ENCODE measurements at places on chromosomes 7 and 10.
A peak's percentile ranks its signal among the peaks of the same experiment; 100 is the strongest.

GRCh38 chr7:106978425-106979420, 65.8 kb upstream of the PRKAR2B start:
- no peak for DNase-seq

GRCh38 chr7:139044813-139045794, 9.3 kb upstream of the ZC3HAV1L start:
- DNase-seq, result no peak

GRCh38 chr10:23402856-23403255, 36.0 kb upstream of the OTUD1 start:
- no peak for DNase-seq

- no peak for DNase-seq
These were observed 188.1 kb upstream of the TMEM72 start for GRCh38 chr10:44723082-44723481.

- DNase-seq, result peak; percentile 87
These were observed 316.6 kb downstream of the KCNMA1 start for GRCh38 chr10:77320971-77321471.

DNA sequence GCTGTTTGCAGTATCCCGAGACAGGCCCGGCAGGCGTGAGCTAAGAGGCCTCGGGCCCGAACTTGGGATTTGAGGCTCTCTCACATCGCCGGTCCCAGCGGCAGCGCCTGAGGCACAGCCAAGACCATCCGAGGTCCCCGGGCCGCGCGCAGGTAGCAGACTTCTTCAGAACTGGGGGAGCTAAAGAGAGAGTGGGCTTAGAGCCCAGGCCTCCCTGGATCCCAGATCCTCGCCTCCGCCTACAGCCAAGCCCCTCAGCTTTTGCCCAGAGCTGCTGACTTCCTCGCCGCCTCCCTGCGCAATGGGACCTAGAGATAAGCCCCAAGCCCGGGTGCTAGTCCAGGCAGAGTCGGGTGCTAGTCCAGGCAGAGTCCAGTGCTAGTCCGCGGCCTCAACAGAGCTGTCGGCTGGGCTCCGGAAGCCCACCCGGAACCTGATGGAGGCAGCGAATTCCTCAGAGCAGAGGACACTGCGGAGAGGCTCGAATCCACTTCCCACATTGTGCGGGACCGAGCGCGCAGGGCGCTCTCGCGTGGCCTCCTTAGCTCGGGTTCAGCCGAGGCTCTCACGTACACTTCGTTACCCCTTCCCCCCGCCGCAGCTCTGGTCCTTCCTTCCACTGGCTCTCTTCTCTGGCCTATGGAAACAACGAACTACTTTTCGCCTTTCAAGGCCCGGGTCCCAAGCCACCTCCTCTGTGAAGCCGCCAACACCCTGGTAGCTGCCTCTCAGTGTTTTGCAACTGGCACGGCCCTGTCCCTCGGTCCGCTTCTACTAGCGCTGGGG, 5.8 kb downstream of the LBX1 start:
- DNase-seq, result no peak

GRCh38 chr10:124428207-124428777, 9.6 kb upstream of the OAT start:
- no peak for DNase-seq

- DNase-seq, result no peak
These were observed 4.5 kb upstream of the MICALL2 start for GRCh38 chr7:1463676-1464223.

DNA sequence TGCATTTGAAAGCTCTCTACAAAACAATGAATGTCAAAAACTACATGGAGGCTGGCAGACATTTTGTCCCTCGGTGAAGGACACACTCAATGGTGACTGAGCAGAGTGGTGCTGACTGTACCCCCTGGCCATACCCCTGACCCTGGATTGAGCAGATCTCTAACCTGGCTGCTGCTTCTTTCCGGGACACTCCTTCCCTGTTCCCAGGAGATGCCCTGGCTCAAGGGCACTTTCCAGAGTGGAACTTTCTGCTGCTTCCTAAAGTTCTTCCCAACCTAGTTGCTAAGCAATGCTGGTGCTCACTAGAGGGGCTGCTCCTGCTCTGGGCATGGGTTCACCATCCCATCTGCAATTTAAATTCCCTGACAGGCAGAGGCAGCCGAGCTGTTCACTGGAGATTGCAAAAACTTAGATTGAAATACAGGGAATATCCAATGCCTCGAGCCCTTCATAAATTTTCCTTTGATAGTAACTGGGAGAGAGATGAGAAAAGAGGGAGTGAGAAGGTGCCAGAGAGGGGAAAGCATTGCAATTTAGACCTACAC, 384.3 kb upstream of the PODXL start:
- no peak for DNase-seq

DNA sequence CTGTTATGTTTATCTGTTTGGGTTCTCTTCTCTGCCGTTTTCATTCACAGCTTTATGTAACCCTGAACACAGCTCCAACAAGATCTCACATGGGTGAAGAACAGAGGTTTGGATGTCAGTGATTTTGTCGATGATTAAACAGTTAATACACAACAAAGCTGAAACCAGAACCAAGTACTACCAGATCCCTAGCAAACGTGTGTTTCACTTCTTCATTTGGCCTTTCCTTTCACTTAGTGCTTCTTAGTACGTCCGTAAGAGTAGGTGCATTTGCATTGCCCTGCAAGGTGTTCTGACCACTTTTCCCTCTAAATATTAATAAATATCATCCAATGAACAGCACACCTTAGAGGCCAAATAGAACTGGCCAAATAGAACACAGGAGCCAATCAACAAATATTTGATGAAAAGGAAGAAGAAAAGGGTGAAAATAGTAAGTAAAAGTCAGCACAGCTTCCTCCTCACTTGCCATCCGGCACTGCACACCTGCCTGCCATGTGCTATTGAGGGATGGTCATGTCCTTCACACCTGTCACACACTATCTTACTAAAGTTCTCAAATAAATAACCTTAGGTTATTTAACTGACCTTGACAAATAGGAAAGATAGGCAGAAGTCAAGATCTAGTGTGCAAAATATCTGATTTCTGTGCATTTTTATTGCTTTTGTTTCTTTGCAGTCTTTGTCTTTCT, 252.6 kb upstream of the ANKRD30A start:
- no peak for DNase-seq

- DNase-seq, result peak; percentile 15
These were observed 80.8 kb downstream of the CD36 start for GRCh38 chr7:80719261-80719660.

- no peak for DNase-seq
These were observed 14.7 kb downstream of the FKBP6 start for GRCh38 chr7:73342645-73343044.

- no peak for DNase-seq
These were observed 95.0 kb downstream of the ST7 start for GRCh38 chr7:117048114-117048866.

DNA sequence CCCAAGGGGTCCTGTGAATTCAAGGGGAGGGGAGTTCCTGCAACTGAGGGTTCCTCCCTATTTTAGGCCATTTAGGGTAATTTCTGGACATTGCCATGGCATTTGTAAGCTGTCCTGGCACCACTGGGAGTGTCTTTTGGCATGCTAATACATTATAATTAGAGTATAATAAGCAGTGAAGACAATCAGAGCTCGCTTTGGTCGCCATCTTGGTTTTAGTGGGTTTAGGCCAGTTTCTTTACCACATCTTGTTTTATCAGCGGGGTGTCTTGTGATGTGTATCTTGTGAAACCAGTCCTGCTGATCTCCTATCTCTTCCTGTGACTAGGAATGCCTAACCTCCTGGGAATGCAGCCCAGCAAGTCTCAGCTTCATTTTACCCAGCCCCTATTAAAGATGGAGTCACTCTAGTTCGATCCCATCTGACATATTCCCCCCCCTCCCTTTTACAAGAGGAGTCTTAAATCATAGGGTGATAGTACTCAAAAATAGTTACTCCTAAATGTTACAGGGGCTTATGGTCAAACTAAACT, 43.2 kb downstream of the SVOPL start:
- no peak for DNase-seq

DNA sequence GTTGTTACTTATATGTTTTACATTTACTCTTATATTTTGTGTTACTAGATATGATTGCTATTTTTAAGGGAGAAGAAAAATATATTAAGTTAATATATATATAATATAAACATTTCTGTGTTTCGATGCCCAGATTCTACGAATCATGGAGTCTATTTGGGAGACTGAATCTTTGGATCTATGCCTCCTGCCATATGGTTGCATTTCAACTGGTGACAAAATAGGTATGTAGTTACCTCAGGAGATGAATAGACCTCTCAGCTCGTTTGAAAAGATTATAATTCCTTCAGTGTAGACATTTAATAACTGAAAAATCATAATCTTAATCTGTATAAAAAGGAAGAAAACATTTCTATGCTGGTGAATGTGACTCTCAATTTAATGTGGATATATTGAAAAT, 16.9 kb downstream of the PIK3CG start:
- no peak for DNase-seq

DNA sequence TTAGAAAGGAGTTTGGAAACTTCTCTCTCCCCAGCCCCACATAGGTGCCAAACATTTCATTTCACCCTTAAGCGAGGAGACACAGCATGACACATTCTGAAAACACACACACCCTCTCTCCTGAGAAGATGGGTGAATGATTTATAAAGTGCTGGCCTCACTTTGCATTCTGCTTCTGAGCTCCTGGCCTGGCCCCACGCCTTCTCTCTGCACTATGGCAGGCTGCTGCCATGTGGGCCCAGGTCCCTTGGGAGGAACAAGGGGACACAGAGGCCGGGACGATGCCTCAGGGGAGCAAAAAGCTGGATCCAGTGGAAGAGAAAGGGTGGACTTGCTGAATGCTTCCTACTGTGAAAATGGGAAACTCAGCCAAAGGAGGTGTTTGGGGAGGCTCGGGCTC, 56.0 kb downstream of the CPXM2 start:
- DNase-seq, result no peak

GRCh38 chr7:29892231-29892630, 85.9 kb downstream of the WIPF3 start:
- no peak for DNase-seq

DNA sequence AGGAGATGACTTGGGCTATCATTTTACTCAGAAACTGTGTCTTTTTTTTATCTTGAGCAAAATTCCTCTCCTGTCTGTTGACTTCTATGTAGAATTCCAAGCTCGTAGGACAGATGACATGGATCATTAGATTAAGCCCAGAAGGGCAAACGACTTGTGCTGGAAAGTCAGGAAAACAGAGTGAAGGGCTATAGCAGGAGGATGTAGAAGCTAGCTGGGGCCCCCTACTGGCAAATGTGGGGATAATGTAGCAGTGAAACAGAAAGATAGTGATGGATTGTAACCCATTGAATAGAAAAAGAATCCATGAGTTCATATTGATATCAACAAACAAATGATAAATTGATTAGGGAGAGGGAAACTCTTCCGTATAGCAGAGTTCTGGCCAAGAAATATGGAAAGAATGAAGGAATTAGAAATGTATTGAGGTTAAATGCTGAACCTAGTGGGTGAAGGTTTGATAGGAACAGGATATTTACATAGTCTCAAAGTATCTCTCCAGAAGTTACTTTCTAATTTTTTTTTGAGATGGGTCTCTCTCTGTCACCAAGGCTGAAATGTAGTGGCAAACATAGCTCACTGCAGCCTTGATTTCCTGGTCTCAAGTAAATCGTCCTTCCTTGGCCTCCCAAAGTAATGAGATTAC, 103.6 kb downstream of the LYZL1 start:
- DNase-seq, result peak; percentile 14

DNA sequence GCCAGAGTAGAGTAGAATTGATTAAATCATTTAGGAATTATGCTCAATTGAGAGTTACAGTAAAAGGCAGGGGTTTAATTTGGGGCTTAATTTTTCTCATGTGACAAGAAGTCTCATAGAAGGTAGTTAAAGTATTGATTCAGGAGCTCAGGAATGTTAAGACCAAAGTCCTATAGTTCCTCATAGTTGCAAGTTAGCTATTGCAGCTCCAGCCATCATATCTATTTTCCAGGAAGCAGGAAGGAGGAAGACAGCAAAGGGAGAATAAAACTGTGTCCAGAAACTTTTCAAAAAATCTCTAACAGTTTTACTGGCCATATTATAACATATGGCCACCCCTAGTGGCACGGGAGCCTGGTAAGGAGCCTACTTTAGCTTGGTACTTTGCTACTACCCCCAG, 97.0 kb upstream of the RPA3 start:
- DNase-seq, result no peak

DNA sequence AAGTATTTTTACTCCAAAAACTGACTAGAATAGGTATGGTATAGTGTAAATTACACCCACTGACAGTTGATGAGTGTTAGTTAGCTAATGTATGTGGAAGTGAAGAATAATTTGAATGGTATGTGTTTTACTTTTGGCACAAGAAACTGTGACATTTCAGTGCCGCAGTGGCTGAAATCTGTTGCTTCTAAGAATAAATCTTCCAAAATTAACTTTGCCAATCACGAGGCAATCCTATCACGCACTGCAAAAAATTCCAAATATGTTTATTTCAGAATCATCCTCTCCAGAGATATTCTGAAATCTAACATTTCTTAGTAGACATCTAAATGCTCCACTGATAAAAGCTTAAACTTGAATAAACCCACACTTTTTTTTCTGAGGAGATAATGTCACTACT, 61.2 kb downstream of the PCLO start:
- no peak for DNase-seq

GRCh38 chr7:21113609-21114415, 314.1 kb upstream of the SP4 start:
- no peak for DNase-seq

DNA sequence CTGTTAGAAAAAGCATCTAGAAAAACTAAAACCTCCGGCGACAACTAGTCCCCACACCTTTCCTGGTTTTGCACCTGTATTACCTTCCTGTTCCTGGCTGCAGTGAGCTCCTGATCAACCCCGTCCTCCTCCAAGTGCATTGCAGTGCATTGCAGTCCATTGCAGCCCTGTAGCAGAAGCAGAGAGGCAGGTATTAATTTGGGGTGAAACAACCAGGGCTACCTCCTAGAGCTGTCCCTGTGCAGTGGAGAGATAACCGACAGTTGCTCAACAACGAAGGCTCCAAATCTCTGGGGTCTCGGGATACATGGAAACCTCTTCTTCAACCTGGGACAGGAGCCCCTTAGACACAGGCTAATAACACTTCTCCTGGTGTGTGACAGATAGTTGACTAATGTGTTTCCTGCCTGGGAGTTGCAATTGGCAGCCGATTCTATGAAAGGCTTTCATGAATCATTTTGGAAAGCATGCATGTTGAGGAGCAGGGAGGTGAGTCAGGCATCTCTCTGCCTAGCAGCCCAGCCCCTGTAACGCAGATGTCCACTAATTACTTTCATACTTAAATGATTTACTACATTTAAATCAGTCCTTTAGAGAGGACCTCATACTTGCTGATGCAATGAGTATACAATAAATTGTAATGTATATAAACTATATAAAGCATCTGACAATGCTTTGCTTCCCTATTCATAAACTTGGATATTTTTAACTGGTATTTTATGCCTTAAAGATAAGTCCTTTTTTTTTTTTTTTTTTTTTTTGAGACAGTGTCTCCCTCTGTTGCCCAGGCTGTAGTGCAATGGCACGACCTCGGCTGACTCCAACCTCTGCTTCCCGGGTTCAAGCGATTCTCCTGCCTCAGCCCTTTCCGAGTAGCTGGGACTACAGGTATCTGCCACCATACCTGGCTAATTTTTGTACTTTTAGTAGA, 59.0 kb downstream of the PRR15 start:
- peak; percentile 87 for DNase-seq
